Stimulated activated CD8-positive, alpha-beta memory T cell treated with anti-CD3 and anti-CD28 coated beads, Interleukin-2, amount 100 ng/mL, for 1 hour (primary cell): ENCODE measurements at places on chromosomes 7 and 10.

- DNase-seq, result no peak
These were observed 1.1 kb downstream of the JMJD1C start for GRCh38 chr10:63464402-63465292.

GRCh38 chr10:35216303-35216905 is 89.8 kb downstream of the CREM start:
- no peak for DNase-seq

DNA sequence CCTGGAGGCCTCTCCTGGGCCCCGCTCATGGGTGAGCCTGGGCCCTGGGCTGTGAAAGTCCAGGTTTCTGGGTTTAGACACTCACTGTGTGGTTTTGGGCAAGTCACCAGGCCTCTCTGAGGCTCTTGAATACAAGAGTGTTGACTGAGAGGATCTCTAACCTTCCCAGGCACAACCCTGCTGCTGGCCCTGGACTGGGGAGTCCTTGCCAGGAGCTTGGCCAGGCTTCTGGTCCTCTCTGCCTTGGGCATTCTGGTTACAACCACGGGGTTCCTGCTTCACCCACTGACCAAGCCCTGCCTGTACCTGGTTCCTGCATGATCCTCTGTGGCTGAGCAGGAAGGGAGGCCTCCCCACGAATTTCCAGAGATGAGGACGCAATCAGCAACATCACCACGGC is 63.6 kb upstream of the COL13A1 start:
- DNase-seq, result no peak

GRCh38 chr7:20798081-20798693 is 11.5 kb upstream of the SP8 start:
- DNase-seq, result no peak

- no peak for DNase-seq
These were observed 115.8 kb downstream of the HTR7 start for GRCh38 chr10:90741926-90742565.
